ENCODE measurements at places on chromosomes 11 and 22.

- no peak for DNase-seq
Observed at GRCh38 chr11:132072044-132072857, 701.8 kb downstream of the NTM start.

GRCh38 chr11:124930799-124931198 lies 5.0 kb downstream of the HEPACAM start:
- no peak for DNase-seq

DNA sequence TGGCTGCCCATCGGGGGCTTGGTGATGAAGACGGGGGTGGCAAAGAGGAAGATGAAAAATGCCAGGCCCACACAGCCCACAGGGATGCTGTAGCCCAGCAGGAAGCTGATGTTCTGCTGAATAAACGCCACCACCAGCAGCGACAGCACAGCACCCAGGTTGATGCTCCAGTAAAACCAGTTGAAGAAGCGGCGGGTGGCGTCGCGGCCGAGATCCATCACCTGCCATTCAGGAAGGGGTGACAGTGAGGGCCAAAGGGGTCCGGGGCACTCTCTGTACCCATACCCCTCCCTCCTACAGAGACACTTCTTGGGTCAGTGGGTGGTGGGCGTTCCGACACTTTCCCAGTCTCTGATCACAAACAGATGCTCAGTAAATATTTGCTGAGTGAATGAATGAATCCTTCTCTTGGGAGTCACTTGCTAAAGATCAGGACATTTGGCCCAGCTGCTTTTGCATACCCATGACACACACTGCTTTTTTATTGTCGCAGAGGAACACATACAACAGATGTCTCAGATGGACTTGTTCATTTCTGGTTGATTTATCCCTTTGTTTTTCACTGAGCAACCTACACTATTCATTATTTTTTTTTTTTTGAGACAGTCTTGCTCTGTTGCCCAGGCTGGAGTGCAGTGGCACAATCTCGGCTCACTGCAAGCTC lies 5.2 kb downstream of the SLC15A3 start:
- DNase-seq, result no peak

DNA sequence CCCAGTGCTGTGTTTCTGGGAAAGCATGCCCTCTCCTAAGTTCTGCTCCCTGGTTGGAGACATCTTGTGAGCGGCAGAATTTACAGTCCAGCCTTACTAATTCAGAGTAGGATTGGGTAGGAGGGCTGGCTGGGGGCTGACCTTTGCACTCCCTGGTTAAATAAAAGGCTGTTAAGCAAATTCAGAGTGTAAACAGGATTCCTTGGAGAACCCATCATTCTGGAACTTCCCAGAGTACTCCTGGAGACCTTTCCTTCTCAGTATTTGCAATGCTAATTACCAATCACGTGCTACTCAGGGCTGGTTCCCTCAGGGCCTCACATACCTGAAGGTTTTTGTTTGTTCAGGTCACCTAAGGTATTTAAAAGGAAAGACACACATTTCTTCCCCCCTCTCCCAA lies 340.2 kb downstream of the TBC1D22A start:
- no peak for DNase-seq

DNA sequence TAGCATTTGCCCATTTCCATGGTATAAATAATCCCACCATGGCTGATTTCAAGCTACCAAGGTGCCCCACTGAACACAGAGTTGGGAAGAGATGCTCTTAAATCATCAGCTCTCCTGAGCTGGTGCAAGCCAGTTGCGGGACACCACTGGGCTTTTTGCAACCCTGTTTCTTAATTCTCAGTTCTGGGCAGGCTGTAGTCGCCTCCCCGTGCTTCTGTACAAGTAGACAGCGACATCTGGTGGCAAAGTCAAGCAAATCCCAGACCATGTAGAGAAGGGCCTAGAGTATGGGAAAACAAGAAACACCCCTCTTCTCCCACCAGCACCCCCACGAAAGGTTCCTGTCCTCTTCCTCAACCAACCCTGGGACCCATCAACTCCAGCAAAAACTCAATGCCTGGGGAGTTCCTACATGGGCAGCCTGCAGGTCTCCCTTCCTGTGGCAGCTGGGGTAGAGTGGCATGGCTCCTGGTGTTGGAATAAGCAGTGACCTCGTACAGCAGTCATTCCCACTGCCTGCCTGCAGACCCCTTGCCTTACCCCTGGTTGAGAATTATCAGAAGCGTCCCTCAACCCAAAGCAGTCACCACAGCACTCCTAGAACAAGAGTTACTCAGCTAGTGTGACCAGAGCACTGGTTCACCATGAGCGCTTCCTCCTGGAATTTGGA lies 68.4 kb downstream of the IGLL5 start:
- DNase-seq, result no peak

- no peak for DNase-seq
Observed at GRCh38 chr22:23705358-23705757, 14.5 kb downstream of the RGL4 start.
